Large intestine (tissue), 12 donors: ENCODE measurements at places on chromosomes 13 and 19. TPM values are rescaled to one million over a fixed set of nuclear protein-coding genes. Genes with fewer than 3 reads are reported as not detected.
A peak's percentile ranks its signal among the peaks of the same experiment; 100 is the strongest.

KANK3 gene
- 6.3 TPM for polyA plus RNA-seq

ANGPTL8 gene
- polyA plus RNA-seq = 0.55 TPM

KL gene
- 3.9 TPM for polyA plus RNA-seq

LENG1 gene
- polyA plus RNA-seq = 9.5 TPM

PSG11 gene
- polyA plus RNA-seq = not detected

DNA sequence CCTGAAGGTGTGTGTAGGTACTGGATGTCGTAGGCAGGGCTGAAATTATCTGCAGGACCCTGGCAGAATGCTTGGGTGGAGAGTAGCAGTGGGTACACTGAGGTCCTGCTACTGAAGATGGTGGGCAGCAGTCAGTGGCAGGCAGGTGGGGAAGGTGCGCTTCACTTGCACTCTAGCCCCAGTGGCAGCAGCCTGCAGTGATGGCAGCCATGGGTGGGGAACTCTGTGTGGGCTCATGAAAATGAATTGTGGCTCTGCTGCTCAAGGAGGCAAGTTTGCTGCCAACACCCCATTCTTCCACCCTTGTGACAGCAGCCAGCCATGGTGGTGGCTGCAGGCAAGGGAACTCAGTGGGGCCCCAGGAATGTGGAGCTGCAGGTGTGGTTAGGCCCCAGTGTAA, 1242.7 kb upstream of the MIR17HG start:
- DNase-seq = no peak

GRCh38 chr13:46551410-46552302, 1.3 kb upstream of the LRCH1 start:
- peak; percentile 64 for DNase-seq

DNA sequence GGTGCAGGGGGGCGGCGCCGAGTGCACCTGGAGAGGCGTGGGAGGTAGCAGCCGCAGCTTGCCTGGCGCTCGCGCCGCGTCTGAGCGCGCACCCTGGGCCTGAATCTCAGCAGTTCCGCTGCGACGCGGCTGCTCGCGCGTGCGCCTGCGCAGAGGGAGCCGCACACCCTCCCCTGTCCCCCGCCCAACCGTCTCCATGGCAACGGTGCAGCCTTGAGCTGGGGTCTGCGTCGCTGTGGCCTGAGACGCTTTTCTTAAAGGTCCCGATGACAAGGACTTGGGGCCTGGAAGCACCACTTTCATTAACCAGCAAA, at the start of gene PNMA8B:
Gene PNMA8B (minus strand): TSS at position 82 of the 314 bp plus-strand sequence. CDS start 402 bp downstream, outside the sequence.
- DNase-seq = peak; percentile 62

- DNase-seq = peak; percentile 70
Observed at GRCh38 chr13:103531278-103531677, 465.1 kb upstream of the SLC10A2 start.

DNA sequence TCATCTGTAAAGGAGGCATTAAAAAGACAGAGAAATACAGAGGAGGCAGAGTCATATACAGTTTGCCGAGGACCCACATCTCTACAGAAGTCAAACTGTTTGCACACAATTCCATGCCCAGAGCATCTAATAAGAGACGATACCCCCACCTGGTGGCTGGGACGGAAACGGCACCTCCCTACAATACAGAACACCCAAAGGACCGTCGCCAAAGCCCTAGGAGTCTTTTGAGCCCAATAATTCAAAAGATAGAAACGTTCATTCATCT, 703 bp upstream of the PLEKHG2 start:
- peak; percentile 90 for DNase-seq

DNA sequence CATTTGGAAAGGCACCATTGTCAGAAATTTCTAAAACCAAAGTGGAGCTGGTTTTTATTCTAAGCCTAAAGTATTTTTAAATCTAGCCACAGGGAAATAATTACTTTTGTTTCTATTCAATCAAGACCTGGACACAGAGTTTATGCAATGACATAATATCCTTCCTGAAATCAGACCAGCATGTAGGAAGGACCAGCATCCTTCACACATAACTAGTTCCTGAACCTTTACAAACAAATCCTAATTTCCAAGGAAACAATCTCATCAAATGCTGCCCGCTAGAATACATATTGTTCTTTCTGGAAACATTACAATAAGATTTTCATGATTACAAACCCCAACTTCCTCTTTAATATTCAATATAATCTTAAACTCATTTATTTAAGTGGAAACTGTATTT, 1.5 kb downstream of the STARD13 start:
- DNase-seq = no peak

- DNase-seq = no peak
Observed at GRCh38 chr19:17473041-17473440, 2.7 kb downstream of the SLC27A1 start.

- DNase-seq = no peak
Observed at GRCh38 chr13:46478651-46479050, 74.3 kb upstream of the LRCH1 start.

- DNase-seq = no peak
Observed at GRCh38 chr19:17370026-17370587, 7.0 kb downstream of the PLVAP start.

GRCh38 chr19:36771261-36772231, 1.1 kb downstream of the ZNF850 start:
- peak; percentile 86 for DNase-seq

DNA sequence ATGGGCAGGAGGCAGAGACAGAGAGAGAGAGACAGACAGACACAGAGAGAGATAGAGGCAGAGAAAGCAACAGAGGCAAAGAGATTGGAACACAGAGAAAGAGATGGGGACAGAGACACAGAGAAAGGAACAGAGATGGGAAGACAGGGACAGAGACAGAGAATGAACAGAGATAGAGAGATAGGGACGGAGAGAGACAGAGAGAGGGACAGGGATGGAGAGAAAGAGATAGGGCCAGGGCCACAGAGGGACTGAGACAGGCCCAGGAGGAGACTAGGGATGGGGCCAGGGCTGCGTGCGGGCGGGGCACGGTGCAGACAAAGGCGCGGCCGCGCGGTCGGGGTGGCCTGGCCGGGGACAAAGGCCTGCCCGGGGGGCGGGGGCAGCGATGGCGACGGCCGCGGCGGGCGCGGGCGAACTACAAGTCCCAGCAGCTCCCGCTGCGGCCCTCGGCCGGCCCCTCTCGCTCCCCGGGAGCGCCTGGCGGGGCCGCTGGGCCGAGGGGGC, at the start of gene ZNF358:
Gene ZNF358 (plus strand): TSS at position 459 of the 507 bp plus-strand sequence. CDS start 3,140 bp downstream, outside the sequence.
- DNase-seq = peak; percentile 76

DNA sequence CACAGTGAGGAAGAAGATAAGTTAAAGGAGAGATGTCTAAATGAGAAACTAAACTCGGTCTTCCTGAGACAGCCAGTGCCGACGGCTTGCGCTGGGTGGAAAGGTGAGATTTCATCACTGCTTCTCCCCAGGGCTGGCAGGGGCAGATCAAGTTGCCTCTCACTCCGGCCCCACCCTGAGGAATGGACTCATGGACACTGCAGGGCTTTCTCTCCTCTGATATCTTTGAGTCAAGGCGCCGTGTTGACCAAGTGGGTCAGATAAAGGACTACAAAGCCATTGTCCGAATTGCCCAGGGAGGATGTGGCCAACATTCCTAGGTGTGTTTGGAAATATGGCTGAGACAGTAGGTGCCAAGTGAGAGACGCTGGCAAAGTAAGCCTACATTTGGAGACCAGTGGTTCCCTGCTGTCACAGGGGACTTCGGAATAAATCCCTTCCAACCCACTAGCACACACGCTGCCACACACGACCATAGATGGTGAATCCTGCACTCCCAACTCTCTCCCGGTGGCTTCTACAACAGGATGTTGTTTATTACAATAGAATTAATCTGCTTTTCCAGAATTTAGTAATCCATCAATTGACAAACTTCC, 156.5 kb upstream of the TSC22D1 start:
- DNase-seq = peak; percentile 72

GRCh38 chr19:43784241-43784980, 3.6 kb upstream of the KCNN4 start:
- no peak for DNase-seq
